ENCODE measurements at places on chromosomes 16 and 17. TPM values are rescaled to one million over a fixed set of nuclear protein-coding genes. Genes with fewer than 3 reads are reported as not detected.

Gene SCGB1C2
- total RNA-seq, result not detected

Gene KRT15
- total RNA-seq, result 3.1 TPM

Gene PABPN1L
- total RNA-seq, result not detected

Gene LITAFD
- total RNA-seq, result not detected

Gene MYH2
- total RNA-seq, result not detected

Gene STX4
- total RNA-seq, result 16.1 TPM

Gene ABCC12
- not detected for total RNA-seq

Gene RNU2-1
- total RNA-seq, result not detected

Gene FOXL1
- 5.0 TPM for total RNA-seq

Gene TBC1D26
- not detected for total RNA-seq

Gene PRAC1
- not detected for total RNA-seq

Gene IRX5
- 7.6 TPM for total RNA-seq

Gene GP1BA
- total RNA-seq, result 0.23 TPM

Gene DDX42
- total RNA-seq, result 48.5 TPM

Gene NPIPA5
- not detected for total RNA-seq

Gene CACNG3
- total RNA-seq, result not detected

Gene PRSS53
- 1.2 TPM for total RNA-seq

Gene MSLN
- total RNA-seq, result not detected

Gene TBC1D3C
- 0.69 TPM for total RNA-seq

Gene KRT16
- 1.0 TPM for total RNA-seq

Gene KRTAP3-2
- total RNA-seq, result not detected

Gene TMC5
- not detected for total RNA-seq

Gene CSF3
- 0.29 TPM for total RNA-seq

Gene PRR29
- 1.1 TPM for total RNA-seq

Gene ZPBP2
- total RNA-seq, result not detected

Gene PRSS27
- not detected for total RNA-seq

Gene TVP23A
- not detected for total RNA-seq

Gene CACNA1G
- total RNA-seq, result 0.15 TPM

Gene MRPL58
- total RNA-seq, result 155 TPM

Gene BEAN1
- total RNA-seq, result not detected

Gene TNFRSF17
- not detected for total RNA-seq

Gene TBX4
- not detected for total RNA-seq

Gene CTRB2
- not detected for total RNA-seq

Gene HSBP1
- 17.6 TPM for total RNA-seq

Gene CES3
- 0.29 TPM for total RNA-seq

Gene CCL17
- not detected for total RNA-seq

Gene ABCA9
- total RNA-seq, result 0.09 TPM

Gene FBXL16
- not detected for total RNA-seq

Gene RASL10B
- 0.39 TPM for total RNA-seq

Gene USP7
- 47.4 TPM for total RNA-seq

Gene SNX20
- not detected for total RNA-seq

Gene TNK1
- total RNA-seq, result 2.6 TPM

Gene RPGRIP1L
- 5.3 TPM for total RNA-seq

Gene KRTAP4-5
- not detected for total RNA-seq

Measured in Daoy (cell line).